Stimulated activated naive CD8-positive, alpha-beta T cell treated with anti-CD3 and anti-CD28 coated beads, Interleukin-15, Interleukin-2, amounts not matched to agents 100 U/mL and 50 U/mL, for 24 hours (primary cell): ENCODE measurements at places on chromosomes 7 and 10.

GRCh38 chr10:27223964-27224363 is 16.6 kb downstream of the ACBD5 start:
- peak; percentile 47 for DNase-seq

DNA sequence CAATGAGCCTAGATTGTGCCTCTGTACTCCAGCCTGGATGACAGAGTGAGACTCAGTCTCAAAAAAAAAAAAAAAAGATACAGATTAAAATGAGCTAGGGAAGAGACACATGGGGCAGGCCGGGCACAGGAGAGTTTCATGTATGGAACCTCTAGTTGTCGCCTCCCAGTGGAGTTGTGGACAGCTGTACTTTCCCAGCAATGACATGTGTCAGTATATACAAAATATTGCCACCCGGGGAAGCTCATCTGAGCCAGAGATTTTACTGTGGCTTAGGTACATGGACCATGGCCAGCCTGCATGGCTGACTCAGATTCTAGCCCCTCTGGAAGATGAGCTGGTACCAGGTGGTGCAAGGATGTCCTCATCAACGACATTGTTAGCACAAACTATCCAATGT is 87.4 kb downstream of the COL26A1 start:
- no peak for DNase-seq

- DNase-seq = no peak
These were observed 176.1 kb downstream of the DIP2C start for GRCh38 chr10:513393-513792.

- no peak for DNase-seq
These were observed 55.7 kb upstream of the COL1A2 start for GRCh38 chr7:94338921-94339371.

- no peak for DNase-seq
These were observed 442.6 kb downstream of the GFRA1 start for GRCh38 chr10:115830265-115830970.

DNA sequence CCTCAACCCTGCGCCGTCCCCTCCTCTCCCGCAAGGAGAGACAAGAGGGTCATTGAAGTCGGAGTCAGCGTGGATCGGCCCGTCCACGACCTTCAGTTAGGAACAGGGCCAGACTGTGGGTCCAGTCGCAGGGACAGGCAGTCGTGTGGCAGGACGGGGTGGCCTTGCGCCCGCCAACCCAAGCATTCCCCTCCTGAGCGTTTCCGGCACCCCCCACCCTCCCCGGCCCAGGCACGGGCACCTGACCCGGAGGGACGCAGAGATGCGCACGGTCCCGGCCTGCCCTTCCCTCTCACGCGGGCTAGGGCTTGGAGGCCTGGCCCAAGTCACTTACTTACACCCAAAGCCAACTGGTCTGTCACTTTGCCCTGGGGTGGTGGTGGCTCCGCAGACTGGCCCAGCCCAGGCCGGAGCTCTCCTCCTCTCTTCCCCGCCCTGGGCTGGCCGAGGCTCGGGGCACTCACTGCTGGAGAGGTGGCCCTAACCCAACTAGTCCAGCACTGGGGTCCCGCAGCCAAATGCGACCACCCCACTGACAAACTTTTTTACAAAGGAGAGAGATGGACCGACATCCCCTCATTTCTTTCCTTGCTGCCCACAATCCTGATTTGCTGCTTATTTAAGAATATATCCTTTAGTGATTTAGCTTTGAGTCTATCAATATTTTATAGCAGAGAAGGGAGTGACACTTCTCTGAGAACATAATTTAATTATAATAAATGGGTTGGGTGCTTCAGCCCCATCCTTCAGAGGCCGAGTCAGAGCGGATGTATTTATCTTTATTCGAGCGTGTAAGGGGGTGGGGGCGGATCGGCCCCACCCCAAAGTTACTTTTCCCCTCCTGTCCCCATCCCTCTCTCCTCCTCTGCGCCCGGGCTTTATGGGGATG is 1.2 kb upstream of the UNCX start:
- no peak for DNase-seq

GRCh38 chr7:44768628-44769371 is 20.2 kb downstream of the ZMIZ2 start:
- no peak for DNase-seq

DNA sequence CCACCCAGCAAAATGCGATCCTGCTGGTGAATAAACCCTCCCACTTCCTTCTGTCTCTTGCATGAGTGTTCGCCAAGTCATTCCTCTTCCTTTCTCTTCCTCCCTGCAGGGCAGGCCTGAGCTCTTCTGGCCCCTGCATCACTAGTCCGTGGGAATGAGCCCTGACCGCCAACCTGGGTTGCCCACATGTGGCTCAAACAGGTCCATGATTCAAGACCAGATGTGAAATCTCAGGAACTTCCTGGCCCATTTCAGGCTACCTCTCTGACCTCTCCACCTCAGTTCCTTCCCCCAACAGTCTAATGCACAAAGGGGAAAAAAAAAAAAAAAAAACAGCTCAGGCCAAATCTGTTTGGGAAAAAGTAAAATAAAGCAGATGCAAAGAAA is 5.4 kb upstream of the YWHAG start:
- DNase-seq = no peak

- no peak for DNase-seq
These were observed 75.7 kb upstream of the CTBP2 start for GRCh38 chr10:125236091-125236490.

DNA sequence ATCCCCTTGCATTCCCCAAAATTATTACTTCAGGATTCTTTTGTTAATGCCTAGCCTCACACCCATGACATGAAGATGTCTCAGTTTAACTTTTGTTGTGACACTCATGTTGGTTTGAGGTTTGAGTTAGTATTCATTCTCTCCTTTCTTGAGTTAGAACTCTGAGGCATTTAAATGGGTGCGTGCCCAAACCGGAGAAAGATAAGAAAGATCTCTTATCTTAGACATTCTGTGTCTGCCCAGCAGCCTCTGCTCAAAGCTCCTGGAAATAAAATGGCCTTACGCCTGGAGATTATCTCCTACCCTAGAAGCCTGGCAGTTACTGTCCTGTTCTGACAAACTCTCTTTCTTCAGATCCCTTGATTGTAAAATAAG is 26.3 kb downstream of the WBP1L start:
- no peak for DNase-seq

DNA sequence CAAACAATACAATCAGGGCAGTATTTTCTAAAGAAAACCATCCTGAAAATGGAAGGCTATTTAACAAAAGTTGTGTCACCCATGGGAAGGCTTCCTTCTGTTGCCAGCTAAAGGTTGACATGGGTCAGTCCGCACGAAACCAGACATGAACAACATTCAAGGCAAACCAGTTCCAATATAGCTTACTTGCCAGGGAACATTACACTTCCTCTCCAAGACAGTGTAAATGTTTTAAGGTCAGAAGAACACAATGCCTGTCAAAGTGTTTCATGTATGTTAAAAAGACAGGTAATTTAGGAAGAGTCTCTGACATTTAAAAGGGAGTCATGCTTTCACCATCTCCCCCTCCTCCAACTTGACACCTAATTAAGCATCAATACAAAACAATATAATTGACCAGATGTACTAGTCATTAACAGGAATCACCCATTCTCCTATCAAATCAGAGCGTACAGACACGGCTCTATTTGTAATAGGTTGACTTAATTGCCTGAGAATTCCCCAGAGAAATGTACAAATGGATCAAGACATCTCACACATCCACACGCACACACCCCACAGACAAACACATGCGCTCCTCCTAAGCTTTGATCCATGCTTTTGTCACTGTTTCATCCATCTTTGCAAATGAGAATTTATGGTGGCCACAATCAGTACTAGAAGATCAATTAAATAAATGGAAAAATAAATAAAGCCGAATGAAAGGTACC is 69.5 kb downstream of the CACNA2D1 start:
- DNase-seq = no peak

DNA sequence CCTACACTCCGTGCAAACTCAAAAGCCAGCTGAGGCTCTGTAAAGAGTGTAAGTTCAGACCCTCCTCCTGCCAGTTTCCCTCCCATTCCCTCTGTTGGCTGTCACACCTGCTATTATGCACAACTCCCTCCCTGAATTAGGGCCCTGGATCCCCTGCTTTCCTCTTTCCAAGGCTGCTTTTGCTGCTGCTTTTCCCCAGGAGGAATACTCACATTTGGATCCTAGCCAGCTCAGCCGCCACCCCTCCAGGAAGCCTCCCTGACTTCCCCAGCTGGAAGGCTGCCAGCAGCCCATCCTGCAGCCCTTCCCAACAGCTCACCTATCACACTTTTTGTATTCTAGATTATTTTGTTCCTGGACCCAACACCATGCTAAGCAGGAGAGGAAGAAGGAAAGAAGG is 40.9 kb upstream of the WDR11 start:
- DNase-seq = no peak

DNA sequence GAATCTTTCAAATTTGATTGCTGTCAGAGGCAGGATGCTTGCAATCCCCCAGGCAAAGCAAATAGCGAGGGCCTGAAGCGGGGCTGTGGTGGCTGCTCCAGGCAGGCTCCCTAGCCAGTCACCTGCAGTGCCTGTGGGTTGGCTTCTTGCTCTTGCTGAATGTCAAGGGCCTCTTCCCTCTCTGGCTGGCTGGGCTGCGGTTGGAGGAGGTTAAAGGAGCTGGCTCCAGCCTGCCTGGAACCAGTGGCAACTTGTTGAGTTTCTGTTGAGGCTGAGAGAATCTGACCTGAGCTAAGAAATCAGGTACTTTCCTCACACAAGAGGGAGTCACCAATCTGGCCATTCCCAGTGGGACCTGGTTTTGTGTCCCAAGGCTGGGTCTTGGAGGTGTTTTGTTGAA is 134.7 kb downstream of the TMEM178B start:
- DNase-seq = no peak

- no peak for DNase-seq
These were observed 257.2 kb downstream of the CTNNA3 start for GRCh38 chr10:67438605-67439304.

GRCh38 chr7:3120513-3120912 is 76.8 kb upstream of the CARD11 start:
- DNase-seq = no peak

DNA sequence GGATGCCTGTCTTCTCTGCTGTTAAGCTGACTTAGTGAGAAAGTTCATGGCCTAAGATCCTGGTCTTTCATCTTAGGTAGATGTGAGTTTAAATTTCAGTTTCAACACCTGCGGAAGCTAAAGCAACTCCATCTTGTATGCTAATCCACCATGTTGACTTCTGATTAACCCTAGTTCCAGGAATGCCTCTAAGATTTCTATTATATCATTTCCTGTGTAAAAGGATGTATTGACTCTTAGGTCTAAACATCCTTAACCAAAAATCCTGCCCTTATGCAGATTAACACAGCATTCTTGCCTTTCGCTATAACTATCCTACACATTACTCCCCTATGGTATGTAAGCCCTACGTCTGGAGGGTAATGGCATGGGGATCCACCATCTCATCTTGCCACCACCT is 94.4 kb upstream of the CCDC6 start:
- no peak for DNase-seq

- no peak for DNase-seq
These were observed 116.5 kb downstream of the SPDYE5 start for GRCh38 chr7:75608451-75609122.

GRCh38 chr7:120785095-120785494 is 72.8 kb downstream of the TSPAN12 start:
- DNase-seq = no peak

DNA sequence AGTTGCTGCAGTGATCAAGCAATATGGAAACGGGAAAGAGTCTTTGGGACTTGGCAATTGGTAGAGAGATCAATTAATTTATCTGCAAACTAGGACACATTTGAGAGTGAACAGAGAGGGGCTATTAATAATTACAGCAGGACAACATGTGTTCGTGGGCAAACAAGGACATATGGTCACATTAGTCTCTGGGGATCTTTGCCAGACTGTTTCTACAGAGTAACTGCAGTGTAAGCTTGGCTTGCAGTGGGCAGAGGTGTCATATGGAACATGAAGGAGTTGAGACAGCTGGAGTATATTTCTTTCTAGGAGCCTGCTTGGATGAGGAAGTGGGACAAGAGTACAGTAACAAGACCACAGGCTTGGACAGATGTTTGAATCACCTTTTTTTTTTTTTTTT is 232.1 kb upstream of the LYZL1 start:
- DNase-seq = no peak

- DNase-seq = no peak
These were observed 128.7 kb upstream of the UNC5B start for GRCh38 chr10:71083716-71083975.
